ENCODE measurements at places on chromosomes 12 and 14.

- DNase-seq, result no peak
Observed at GRCh38 chr12:12483438-12483837, 79.2 kb downstream of the DUSP16 start.

DNA sequence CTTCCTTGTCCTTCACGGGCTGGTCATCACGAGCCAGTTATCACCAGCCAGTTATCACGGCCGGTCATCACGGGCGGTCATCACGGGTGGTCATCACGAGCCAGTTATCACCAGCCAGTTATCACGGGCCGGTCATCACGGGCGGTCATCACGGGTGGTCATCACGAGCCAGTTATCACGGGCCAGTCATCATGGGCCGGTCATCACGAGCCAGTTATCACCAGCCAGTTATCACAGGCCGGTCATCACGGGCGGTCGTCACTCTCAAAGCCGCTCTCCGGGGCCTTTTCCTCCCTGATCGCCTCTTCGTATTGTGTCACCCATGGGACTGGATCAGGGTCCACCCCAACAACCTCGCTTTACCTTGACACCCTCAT is 13.9 kb upstream of the FBRSL1 start:
- DNase-seq, result no peak

DNA sequence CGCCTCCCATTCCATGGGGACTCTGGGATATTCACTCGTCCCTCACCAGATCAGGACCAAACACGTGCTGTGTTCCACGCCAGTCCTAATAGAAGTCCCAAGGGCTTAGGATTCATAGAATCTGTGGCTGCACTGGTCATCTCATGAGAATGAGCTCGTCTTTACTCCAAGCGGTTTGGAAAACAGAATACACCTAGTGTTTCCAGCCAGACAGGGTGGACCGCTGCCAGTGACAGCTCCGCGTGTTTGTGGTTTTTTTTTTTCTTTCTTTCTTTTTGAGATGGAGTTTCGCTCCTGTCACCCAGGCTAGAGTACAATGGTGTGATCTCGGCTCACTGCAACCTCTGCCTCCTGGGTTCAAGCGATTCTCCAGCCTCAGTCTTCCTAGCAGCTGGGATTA is 75.1 kb downstream of the GLT1D1 start:
- no peak for DNase-seq

GRCh38 chr14:96754845-96755184 is 42.4 kb upstream of the VRK1 start:
- no peak for DNase-seq

- DNase-seq, result no peak
Observed at GRCh38 chr12:91562476-91562875, 379.9 kb upstream of the DCN start.

Measured in GM12891 (cell line).